AG04449 (cell line): ENCODE measurements at places on chromosomes 2 and 18.

- DNase-seq = no peak
These were observed 185.9 kb downstream of the CDH7 start for GRCh38 chr18:65936678-65937077.

DNA sequence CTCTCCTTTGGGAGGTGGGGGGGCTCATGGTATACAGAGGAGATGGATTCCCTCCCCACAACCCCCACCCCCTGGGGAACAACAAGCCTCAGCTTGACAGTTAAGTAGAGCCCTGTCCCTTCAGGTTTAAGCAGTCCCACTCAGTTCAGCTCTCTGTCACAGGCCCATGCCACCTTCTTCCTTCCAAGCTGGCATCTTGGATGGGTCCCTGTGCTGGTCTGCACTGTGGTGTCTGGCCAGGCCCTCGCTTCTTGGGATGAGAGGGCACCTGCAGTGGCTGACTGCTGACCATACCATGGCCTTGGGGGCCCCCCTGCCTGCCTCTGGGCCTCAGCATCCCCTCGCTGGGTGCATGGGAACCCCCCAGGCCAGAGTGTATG lies 20.4 kb upstream of the GPR17 start:
- DNase-seq = no peak

- no peak for DNase-seq
These were observed 49.1 kb downstream of the ITGB1BP1 start for GRCh38 chr2:9374071-9374730.

GRCh38 chr2:172834881-172835280 lies 99.2 kb downstream of the RAPGEF4 start:
- DNase-seq = no peak

- DNase-seq = peak; percentile 14
These were observed 103.9 kb upstream of the DCC start for GRCh38 chr18:52236131-52236530.

DNA sequence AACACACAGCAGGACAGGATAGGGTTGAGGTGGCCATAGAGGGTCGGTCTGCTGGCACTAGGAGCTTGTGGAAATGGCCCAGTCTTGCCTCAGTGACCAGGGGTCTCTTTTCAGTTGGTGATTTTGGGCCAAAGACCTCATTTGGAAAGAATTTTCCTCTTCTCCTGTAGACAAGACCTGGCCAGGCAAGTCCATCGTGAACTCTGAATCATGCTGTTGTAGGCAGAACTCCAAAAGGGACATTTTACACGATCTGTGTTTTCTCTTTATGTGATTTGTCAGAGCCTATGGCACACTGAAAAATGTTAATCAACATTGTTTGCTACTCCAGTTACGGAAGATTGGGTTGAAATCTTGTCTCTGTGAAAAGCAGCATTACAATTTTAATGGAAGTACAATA lies 126.1 kb upstream of the PXDN start:
- DNase-seq = no peak

DNA sequence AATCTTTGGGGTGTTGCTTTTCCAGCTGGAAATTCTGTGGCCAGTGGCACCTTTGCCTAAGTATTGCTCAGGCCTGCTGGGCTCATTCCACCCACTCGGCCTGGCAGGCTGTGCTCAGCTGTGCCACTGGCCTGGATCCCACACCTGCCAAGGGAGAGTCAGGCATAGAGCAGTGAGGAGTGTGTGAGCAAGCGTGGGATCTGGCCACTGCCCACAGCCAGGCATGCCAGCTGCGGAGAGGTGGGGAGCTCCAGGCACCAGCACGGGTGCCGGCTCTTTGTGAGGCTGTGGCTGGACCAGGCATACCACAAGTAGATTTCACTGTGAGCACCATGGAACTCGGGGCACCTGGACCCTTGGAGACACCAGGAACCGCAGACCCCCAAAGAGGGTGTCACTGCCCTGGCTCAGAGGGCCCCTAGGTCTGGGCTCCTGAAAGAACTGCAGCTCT lies 118.1 kb upstream of the MAP2 start:
- DNase-seq = no peak

GRCh38 chr18:63511285-63511684 lies 30.9 kb upstream of the SERPINB12 start:
- no peak for DNase-seq

DNA sequence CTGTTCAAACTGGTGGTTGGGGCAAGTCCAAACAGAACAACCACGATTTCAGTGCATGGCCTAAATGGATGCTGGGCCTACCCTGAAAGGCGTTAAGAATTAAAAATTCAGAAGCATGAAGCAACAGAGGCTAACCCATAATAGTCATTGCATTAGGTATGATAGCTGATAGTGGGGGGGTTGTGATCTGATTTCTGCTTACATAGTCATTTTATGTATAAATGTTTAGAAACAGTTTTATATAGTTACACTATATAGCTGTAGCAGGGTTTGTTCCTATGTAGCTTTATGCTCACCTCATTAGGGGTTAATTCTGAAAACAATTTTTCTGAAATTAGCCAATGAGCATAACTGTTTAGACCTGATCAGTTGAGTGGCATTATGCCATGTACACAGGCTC lies 9.6 kb downstream of the TAF1B start:
- DNase-seq = no peak

DNA sequence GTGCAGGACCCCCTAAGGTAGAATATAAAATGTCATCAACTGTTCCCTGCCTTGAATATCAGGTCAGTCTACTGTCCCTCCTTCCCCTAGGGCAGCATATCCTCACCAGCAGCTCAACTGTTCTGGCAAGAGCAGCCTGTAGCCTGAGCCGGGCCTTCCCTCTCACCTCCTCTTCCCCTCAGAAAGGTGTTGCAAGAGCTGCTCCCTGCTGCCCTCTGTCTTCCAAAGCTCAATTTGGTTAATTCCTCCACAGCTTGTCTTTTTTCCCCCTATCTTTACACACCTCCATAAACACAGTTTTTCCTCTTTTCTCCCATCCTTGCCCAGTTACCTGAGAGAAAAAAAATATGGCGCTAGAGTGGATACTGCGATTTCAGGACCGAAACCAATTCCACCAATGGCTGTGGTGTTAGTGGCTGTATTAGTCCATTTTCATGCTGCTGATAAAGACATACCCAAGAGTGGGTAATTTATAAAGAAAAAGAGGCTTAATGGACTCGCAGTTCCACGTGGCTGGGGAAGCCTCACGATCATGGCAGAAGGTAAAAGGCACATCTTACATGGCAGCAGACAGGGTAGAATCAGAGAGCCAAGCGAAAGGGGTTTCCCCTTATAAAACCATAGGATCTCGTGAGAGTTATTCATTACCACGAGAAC lies 184.7 kb downstream of the MREG start:
- DNase-seq = no peak

- no peak for DNase-seq
These were observed 84.6 kb downstream of the CLHC1 start for GRCh38 chr2:55147531-55147930.

DNA sequence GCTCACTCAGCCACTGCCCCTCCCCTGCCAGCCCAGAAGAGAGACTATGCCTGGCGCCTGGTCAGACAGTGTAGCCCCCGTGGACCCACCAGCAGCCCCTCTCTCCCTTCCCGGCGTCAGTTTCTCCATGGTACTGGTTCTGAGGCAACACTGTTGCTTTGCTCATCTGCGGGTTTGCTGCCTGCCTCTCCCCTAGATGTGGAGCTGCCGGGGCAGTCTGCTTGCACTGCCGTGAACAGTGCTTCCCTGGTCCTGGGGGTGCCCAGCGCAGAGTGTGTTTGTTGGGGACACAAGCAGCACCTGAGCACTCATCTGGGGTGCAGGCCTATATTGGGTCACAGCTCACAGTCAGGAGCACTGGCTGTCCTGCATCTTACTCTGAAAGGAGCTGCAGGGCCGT lies 309.9 kb downstream of the NDUFA10 start:
- DNase-seq = no peak

DNA sequence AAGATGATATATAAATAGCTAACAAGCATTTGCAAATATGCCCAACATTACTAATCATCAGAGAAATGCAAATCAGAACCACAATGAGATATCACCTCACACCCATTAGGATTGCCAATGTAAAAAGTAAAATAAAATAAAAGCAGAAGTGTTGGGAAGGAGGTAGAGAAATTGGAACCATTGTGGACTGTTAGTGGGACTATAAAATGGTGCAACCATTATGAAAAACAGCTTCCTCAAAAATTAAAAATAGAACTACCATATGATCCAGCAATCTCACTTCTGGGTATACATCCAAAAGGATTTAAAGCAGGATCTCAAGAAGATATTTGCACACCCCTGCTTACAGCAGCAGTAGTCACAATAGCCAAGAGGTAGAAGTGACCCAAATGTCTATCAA lies 99.8 kb upstream of the DAPL1 start:
- DNase-seq = no peak

DNA sequence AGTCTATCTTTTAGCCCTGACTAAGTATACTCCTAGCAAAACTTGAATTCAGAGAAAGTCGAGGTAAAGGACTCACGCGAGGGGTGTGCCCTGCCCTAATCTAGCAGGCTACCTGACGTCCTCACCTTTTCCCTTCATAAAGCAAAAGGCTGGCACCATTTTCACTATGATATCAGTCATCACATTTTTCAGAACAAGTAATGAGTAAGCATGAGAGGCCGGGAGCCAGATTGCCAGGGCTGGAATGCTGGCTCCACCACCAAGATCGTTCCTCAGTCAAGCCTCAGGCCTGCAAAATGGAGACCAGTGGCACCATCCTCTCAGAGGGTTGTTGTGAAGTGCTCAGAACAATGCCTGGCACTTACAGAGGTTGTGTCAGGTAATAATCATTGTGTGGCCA lies 18.7 kb upstream of the NCKAP5 start:
- DNase-seq = no peak

- no peak for DNase-seq
These were observed 23.4 kb downstream of the RAMP1 start for GRCh38 chr2:237882510-237883481.

DNA sequence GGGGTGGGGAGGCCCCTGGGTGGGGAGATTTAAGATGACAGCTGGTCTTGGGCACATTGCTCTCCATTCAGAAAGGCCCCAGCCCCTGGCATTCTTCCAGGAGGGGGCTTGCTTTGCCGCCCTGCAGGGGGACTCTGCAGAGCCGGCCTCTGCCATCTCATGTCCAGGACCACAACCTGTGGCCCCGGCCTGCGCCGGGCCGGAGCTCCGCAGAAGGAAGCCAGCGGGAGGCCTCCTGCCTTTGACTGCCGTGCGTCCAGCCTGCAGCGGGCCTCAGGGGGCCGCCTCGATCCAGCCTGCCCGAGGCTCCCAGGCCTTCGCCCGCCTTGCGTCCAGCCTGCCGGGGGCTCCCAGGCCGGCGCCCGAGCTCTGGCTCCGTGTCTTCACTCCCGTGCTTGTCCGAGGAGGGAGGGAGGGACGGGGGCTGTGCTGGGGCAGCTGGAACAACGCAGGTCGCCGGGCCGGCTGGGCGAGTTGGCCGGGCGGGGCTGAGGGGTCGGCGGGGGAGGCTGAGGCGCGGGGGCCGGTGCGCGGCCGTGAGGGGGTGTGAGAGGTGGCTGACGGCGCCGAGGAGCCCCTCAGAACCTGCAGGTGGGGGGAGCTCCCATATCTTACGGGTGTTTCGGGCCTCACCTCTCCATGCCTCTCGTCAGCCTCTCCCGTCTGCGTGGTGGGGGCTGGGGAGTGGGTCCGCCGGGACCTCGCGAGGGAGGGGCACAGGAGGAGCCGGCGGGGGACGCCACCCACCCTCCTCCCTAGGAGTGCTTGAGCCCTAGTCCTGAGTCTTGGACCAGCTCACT lies 20.4 kb downstream of the GPC1 start:
- DNase-seq = no peak

DNA sequence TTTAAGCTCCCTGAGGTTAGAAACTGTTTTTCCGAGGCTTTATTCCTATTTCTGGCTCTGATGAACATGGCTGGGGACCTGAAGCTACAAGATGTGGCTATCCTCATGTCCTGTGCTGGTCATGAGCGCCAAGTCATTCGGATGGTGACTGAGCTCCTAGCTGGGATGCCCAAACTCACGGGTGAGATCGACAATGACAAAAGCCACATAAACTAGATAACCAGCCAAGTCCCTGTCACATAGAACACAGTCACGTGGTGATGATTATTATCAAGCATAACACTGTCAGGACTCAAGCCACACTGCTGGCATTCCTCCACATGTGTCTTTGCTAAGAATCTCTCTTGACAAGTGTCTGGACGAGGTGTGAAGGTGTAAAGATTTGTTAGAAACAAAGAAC lies 274.9 kb downstream of the CLIP4 start:
- DNase-seq = no peak
